ENCODE measurements at places on chromosomes 12 and 14.
A peak's percentile ranks its signal among the peaks of the same experiment; 100 is the strongest.

GRCh38 chr12:89863493-89863938, 154.9 kb upstream of the ATP2B1 start:
- DNase-seq: no peak

GRCh38 chr14:80264702-80265101, 53.4 kb upstream of the DIO2 start:
- DNase-seq: no peak

DNA sequence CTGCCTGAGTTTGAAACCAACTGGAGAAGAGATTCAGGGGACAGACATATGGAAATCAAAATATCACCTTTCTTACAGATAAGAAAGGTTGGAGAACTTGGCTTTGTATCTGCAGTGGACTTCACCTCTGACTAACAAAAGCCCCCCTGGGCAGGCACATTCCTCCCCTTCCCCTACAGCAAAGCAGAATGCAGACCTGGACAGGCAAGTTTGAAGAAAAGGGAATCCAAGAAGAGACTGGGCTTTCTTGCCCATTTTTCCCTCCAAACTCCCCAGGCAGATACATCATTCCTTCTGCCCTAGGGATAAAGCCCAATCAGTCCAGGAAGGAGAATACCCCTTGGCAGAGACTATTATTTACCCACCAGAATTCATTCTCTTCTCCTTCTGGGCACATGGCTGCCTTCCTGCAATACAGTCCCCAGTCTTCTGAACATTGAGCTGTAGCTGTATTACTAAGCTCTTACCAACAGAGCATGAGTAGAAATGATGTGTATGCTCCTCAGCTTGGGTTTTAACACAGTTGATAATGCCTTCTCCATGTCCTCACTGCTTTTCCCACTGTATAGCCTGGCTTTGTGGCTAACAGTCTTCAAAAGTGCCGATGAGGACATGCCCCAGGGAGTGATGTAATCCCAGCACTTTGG, 17.4 kb upstream of the NAP1L1 start:
- DNase-seq: no peak

DNA sequence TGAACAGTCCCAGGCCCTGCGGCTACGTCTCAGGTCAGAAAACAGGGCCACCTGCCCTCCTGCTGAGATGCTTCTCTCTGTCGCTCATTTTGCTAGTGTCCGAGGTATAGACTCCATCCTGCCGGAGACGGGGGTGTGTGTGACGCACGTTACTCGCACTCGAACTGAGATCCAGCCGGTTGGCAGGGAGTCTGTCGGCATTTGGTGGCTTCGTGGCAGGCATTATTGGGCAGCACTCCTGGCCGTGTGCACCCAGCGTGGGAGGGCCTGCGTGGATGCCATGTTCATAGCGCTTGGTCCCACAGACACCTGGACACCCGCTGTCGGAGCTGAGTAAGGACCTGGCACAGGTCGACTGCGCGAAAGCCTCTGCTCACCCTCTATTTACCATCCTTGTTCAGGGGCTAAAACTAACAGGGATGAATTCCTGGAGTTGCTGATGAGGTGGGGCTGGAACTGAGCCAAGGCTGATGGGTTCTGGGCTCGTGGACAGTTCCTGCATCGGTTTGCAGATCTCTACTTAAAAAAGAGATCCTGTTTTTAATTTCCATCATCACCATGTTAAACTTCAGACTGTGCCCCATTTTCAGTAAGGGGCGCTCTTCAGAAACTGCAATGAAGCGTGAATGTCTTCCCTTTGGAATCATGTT, 28.6 kb downstream of the AACS start:
- DNase-seq: no peak

GRCh38 chr12:5650281-5650680, 218.4 kb downstream of the NTF3 start:
- no peak for DNase-seq

- no peak for DNase-seq
These were observed 119.9 kb upstream of the PLEKHG7 start for GRCh38 chr12:92582893-92583292.

DNA sequence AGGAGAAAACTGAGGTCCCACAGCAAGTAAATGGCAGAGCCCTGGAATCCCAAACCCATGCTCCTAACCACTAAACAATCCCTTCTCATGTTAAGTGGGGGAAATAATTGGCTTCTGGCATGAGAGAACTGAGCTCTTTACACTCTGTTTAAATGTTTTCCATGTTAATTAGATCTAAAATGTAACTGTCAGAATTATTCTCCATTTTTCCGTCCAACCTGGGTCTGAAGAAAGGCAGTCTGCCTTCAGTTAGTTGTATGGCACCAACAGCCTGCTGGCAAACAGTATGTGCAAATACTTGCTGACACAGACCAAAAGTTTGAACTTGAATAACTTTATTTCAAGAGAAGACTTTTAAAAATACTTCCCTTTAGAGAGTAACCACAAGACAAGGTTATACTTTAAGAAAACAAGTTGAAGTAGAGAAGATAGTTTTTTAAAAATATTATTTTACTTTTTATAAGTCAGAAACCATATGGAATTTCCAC, 59.7 kb downstream of the E2F7 start:
- no peak for DNase-seq

GRCh38 chr12:48750769-48751356, 34.4 kb upstream of the CCNT1 start:
- DNase-seq: no peak

DNA sequence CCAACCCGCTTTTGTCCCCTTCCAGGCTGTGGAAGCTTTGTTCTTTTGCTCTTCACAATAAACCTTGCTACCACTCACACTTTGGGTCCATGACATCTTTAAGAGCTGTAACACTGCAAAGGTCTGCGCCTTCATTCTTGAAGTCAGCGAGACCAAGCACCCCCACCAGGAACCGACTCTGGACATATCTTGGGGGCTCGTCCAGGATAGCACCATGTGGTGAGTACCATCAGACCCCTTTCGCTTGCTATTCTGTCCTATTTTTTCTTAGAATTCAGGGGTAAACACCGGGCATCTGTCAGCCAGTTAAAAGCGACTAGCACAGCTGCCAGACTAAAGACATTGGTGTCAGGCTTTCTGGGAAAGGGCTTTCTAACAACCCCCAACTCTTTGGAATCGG, 137.6 kb upstream of the PPFIA2 start:
- no peak for DNase-seq

DNA sequence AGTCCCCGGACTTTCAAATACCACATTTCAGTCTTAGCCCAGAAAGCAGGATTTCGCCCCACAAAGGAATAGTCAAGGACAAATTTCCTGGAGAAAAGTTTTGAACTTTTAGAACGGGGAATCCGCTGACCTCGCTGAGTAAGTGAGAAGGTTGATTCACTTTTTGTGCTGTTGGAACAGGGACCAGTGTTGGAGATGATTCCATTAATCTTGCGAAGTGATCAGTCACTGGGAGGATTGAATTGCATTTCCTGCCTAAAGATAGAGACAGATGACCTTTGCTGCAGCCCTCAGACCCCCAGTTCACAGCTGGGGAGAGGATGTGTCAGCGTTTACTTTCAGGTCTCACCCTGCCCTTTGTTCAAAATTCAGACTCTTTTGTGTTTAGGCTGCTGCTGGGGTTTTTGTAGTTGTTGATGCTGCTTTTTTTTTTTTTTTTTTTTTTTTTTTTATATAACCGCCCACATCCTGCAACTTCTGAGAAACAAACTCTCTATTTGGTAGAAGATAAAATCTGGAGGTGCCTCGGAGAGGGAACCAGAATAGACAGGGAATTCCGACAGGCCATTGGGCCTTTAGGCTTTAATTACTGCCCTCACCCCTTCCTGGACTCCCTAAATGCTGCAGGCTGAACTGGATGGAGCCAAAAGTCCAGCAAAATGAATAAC, 9.8 kb upstream of the KDM2B start:
- peak; percentile 49 for DNase-seq

DNA sequence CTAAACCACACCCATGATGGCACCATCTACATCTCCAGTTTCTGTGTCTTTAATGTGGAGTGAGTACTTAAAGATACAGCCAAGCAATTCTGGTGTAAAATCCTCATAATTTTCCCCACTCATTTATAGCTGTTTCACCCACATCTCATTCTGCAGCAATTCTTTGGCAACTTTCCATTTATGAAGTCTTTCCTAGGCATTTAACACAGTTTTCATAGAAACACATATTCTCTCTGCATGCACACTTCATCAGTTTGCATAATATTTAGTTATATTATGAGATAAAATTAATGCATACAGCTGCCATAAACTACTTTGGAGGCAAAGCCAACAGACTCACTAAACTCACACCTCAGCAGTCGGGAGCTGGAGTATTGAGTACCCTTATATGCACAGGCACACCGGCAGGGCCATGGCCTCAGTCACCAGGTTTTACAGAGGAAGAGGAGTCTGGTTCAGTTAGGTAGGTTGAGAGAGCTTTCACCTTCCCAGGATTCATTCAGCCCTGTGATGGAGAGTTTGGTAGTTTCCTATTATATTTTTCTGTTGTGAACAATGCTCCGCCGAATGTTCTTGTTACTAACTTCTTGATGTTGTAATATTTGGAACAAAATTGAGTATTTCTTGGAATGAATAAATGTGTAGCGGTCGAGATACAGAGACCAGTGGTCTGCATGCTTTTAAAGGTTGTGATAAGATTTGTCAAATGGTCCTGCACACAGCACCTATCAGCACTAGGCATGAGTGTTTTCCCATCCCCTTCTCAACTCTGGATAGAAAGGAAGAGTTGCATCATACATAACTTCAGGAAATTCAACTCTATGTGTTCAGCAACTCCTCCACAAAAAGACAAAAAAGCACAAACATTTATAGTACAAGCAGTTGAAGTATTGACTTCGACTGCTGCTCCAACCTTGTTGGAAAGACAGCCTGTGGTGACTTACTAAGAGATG, 123.5 kb downstream of the TTC8 start:
- DNase-seq: no peak

DNA sequence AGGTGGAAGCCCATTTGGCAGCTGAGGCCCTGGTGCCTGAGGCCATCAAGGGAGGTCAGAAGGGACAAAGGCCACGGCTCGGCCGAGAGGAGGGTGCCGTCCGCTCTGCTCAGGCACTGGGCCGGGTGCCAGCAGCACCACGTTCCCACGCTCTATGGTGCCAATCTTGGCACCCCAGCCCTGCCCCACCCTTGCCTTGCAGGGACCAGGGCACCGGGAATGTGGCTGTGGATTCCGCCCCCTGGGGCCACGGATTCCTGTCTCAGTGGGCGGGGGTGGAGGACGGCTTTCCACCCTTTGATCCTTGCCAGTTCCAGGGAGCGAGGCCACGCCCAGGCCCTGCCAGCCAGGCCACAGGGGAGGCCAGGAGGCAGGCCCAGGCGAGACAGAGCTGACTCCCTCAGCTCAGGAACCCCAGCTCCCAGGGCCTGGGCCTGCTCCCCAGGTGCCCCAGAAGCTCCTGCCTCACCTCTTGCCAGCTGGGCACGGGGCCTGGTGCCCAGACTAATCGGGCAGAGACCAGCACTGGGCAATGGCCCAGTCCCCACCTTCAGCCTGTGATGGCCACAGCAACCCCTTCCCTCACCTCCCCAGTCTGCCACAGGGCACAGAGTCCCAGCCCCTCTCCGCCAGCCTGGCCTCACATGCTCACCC, 26.4 kb upstream of the GPR132 start:
- no peak for DNase-seq

GRCh38 chr12:47328831-47329545, 249.2 kb upstream of the AMIGO2 start:
- DNase-seq: no peak

GRCh38 chr12:115700896-115701465, 576.5 kb downstream of the MED13L start:
- no peak for DNase-seq

DNA sequence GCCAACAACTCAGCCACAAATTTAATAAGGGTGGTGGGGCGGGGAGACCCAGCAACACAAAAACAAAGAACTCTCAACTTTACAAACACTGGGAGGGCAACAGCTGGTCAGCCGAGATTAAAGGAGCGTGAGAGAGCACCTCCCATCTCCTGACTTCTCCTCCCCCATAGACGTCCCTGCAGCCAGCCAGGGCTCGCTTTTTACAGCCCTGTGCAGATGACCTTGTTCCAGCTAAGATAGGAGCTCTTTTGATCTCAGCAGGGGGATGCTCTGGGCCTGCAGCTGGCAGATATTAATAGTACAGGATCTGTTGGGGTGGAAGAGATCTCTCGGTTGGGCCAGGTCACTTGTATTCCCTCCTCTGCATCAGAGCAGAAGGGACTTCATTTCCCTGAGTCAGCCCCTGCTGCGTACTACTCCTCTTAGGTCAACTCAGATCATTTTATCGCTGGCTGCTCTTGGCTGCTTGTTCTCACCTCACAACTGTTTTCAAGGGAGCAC, 475.8 kb downstream of the RAD51B start:
- peak; percentile 79 for DNase-seq

DNA sequence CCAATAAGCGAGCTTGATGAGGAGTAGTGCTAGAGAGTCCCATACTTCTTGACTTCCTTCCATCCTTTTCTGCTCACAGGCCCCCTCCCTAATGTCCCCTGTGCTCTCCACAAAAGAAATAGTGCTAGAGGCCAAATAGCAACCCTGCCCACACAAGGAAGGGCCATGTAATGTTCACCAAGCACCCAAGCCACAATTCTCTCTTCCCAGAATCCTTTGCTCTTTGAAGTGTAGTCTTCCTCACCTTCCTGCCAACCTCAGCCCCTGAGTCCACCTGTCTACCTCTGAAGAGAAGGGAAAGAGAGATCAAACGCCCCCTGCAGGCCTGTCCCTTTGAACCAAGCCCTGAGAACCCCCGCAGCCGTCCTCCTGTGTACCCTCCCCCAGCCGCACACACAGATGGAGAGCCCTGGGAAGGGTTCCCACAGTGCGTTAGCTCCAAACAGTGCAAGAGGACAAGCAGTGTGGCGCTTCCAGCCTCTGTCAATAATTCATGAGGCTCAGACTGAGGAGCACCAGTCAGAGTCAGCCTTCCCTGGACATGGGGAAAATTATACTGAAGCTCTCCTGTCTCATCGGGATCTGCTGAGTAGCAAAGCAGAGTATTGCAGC, 1.9 kb upstream of the DHRS4 start:
- DNase-seq: no peak

GRCh38 chr12:11719678-11720099, 70.2 kb downstream of the ETV6 start:
- DNase-seq: peak; percentile 60

- DNase-seq: no peak
These were observed 11.5 kb upstream of the ITGA5 start for GRCh38 chr12:54430471-54431069.

GRCh38 chr12:84727961-84728360, 184.6 kb downstream of the SLC6A15 start:
- DNase-seq: no peak
